ENCODE measurements at places on chromosomes 2 and 18. TPM values are rescaled to one million over a fixed set of nuclear protein-coding genes. Genes with fewer than 3 reads are reported as not detected.

DNA sequence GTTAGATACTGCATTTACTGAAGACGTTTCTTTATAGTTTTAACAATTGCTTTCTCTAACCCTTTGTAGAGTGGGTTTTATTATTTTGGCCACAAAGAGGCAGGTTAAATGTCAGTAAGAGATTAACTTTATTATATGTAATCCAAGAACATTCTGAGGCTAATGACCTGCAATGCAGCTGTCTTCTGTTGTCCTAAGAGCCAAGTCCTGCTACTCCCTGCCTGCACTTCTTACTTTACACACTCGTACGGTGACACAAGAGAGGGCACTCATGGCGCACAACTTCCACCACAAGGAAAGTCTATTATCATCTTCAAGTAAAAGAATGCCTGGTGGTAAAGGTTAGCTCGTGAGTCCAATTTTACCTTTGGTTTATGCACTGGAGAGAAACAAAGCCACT, 471.0 kb upstream of the HNMT start:
- no peak overlapping the region for H3K4me3 ChIP-seq
- H3K4me1 ChIP-seq, result no peaks in the 10 kb centered on the region
- no peak overlapping the region for H3K27ac ChIP-seq
- no peaks in the 10 kb centered on the region for H3K36me3 ChIP-seq
- no peaks in the 10 kb centered on the region for H3K27me3 ChIP-seq

Gene UGT1A3
- polyA plus RNA-seq, result not detected

Gene TWSG1
- 44.0 TPM for polyA plus RNA-seq

DNA sequence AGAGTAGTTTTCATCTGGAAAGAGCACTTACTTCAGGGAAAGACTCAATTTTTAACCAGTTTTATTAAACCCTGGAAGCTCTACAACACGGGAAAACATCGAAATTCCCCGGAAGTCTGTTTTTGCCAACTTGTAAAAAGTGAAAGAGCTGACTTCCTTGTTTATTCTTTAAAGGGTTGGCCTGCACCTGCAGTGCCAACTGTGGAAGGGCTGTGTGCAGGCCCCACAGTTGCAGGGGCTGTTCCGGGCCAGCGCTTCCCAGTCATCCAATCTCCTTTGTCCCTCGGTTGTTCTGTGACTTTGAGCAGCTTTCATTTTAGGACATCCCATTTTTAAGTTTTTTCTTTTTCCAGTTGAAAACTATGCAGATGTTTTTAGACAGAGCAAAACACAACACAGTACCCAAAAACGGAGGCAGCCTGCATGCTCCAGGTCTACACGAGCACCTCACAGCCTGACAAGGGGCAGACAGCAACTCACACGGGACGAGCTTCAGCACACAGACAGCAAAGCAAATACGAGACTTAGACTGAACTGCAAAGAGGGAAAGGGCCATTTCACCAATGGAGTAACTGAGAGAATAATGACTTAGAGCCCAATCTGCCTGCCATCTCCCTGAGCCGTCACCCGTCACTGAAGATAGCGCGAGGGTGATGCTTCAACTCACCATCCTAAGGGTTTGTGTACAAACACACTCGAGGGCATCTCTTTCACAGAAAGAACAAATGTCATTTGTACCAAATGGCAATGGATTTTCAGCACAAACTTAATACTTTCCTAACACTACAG, 70.6 kb downstream of the EMILIN2 start:
- no peaks in the 10 kb centered on the region for H3K27me3 ChIP-seq
- no peak overlapping the region for H3K4me3 ChIP-seq
- no peak for DNase-seq

Gene DSC3
- polyA plus RNA-seq, result not detected

Gene DIPK1C
- not detected for polyA plus RNA-seq

Gene ARHGAP28
- 0.99 TPM for polyA plus RNA-seq

Measured in SK-N-SH (cell line).